Activated CD4-positive, alpha-beta T cell treated with anti-CD3 and anti-CD28 coated beads, Interleukin-2, amount 50 U/mL, for 4 hours (primary cell): ENCODE measurements at places on chromosomes 4 and X.
A peak's percentile ranks its signal among the peaks of the same experiment; 100 is the strongest.

DNA sequence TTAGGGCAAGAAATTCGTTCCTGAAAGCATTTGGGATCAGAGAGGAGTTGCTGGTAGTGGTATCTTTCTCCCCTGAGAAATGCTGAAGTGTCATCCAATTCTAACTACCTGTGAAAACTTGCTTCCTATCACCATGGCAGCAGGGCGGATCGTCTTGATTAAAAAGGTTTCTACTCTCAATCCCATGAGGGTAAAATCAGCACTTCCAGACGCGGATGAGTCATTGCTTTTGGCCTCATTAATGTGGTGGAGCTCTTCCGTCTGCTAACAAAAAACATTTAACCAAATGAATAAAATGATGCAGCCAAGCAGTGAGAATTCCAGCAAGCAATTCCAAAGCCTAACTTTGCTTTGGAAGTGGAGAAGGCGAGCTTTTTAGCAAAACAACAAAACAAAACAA, 325.6 kb downstream of the CAMK2D start:
- peak; percentile 5 for DNase-seq

GRCh38 chrX:109918753-109919152, 84.2 kb upstream of the TMEM164 start:
- DNase-seq, result no peak

DNA sequence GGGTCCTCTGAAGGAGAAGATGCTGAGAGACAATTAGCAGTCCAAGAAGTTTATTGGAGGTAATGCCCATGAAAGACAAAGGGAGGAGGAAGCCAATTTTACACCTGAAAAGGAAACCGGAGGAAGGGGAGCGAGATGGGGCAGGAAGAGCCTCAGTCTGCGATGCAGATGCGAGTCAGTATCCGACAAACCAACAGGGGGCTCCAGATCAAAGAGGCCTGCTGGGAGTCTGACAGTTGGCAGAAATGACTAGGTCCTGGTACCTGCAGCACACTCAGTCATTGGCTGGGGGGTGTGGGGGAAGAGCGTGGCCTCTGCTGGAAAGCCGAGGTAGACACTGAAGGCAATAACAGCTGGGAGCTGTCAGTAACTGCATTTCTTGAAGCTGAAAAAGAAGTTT, 231.1 kb upstream of the CENPE start:
- DNase-seq, result no peak

- DNase-seq, result no peak
These were observed 32.7 kb downstream of the METAP1 start for GRCh38 chr4:99028187-99028586.

- DNase-seq, result no peak
These were observed 48.3 kb downstream of the MEPE start for GRCh38 chr4:87881115-87881514.

DNA sequence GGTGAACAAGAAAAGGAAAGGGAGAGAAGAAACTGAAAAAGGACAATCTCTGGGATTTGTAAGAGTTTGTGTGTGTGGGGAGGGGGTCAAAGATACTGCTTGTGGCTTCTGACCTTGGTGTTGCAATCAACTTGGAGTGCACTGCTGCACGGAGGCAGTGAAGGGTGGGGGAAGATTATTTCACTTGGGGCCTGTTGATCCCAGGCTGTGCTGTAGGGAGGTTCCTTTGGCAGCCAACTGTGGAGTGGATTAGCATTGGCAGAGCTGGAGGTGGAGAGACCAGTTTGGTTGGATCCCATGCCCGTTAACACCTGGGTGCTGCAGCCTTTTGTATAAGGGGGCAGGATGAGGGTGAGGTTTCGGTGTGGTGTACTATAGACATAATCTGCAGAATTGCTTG, 38.2 kb downstream of the AFF1 start:
- no peak for DNase-seq

- no peak for DNase-seq
These were observed 70.1 kb downstream of the NAA11 start for GRCh38 chr4:79255793-79256192.

DNA sequence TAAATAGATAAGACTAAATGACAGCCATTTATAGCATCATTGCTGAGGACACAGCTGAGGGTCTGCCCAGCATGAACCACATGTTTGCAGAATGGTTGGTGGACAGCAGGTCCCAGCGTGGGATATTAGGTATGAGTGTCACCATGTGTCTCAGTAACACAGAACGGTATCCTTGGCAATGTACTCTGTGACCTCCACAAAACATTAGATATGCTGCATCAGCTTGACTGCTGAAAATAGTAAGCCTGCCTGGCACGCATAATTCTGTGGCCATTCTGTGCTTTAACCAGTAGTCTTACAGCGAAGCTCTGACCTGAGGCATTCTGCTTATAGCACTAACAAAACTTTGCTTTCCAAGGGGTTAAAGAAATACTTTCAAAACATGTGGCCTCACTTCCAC, 32.0 kb downstream of the LIMCH1 start:
- DNase-seq, result no peak

DNA sequence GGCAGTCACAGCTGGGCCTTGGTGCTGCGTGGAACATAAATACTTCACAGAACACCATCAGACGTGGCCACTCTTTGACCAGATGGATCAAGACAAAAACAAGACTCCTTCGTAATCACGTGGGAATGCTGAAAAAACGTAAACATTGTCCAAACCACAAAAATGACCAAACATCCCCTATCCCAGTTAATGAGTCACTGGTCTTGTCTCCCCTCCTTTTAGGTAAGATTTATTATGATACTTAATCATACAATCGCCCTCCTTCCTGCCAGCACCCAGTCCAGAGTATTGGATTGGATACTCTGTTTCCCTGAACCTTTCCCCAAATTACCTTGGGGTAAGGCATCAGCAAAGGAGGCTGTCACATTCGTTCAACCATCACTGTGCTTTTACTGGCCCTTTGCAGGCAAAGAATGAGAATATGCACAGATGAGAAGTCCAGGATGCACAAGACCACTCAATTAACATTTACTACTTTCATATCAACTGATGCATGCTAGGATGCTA, 601 bp upstream of the TCEANC start:
- DNase-seq, result no peak

GRCh38 chrX:46645614-46646013, 72.0 kb downstream of the CHST7 start:
- no peak for DNase-seq

DNA sequence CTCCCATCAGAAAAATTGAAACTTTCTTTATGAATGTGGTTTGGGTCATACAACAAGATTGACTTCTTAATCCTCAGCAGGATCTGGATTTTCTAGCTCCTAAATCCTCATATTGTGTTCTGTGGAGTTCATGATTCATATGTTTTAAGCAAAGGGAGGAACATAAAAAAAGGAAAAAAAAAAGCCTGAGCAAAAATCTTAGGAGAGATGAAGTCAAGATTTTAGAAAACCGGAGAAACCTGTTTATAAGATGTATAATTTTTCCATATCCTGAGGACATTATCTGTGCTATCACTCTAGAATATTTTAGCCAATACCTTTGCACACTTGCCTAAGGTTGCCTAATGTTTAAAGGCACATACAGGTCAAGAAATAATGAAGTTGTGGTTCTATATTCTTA, 7.0 kb upstream of the EREG start:
- no peak for DNase-seq

- no peak for DNase-seq
These were observed 21.2 kb downstream of the SLC2A9 start for GRCh38 chr4:9999956-10000561.

DNA sequence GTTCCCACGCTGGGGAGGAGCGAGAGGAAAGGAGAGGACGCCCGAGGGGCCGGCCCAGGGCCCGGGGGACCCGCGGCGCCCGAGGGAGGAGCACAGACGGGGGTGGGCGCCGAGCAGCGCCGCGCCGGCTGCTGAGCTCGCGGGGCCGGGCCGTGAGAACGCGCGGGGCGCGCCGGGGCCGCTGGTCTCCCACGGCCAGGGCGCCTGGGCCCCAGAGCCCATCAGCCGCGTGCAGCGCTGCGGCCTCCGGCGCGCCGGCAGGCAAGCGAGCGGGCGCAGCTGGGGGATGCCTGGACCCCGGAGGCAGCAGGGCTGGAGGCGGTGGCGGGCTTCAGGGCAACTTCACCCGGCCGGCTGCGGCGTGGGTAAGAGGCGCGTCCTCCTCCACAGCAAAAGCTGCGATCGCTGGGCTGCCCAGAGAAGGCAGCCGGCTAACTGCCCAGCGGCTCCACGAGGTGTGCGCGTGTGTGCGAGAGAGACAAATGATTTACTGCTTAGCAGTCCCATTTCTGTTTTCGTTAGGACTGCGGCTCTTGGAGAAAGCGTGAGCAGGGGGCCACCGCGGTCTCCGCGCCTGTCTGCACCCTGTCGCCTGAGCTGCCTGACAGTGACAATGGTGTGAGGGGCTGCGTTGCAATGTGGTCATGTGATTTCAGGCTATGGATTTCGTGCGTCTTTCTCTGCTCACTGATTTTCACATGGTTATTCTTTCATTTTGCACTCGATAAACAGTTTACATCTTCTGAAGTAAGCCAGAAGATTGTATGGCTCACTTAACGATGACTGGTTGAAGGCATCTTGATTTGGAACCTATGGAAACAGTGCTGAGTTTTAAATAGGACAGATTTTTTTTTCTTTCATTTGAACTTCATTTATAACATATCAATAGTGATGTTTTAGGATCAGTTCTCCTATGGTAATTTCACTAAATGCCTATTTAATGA, 1.2 kb downstream of the GUCY1A1 start:
- no peak for DNase-seq

DNA sequence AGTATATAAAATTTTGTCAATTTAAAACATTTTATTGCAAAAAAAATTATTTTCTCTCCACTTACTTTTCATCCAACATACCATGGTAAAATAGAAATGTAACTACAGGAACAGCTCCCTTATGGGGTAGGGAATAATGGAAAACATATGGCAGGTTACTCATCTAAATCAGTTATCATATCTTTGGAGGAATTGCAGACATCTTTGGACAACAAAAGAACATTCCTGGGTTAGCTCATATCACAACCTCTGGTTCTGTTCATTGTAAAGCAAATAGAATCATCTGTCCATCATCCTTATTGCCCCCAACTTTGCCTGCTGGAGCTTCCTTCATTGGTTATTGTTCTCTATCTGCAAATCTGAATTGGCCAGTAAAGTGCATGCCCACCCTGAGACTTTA, 387.5 kb upstream of the GRID2 start:
- no peak for DNase-seq

DNA sequence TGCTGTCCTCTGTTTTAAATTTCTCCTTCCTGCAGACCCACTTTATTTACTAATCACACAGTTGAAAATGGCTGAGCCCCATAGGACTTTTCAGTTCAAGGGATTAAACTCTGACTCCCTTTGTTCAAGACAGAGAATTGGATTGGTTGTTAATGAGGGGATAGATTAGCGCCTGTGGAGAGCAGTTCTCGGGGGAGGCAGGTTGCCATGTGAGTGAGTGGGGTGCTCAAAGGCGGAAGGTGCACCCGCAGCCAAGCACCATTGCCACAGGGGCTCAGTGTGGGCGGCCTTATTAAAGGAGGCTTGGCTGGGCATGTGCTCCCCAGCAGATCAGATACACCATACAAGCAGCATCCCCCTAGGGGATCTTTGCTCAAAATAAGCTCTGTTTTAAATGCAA, 7.9 kb upstream of the CBR4 start:
- DNase-seq, result no peak

GRCh38 chr4:139986689-139987501, 167.1 kb downstream of the MAML3 start:
- DNase-seq, result no peak

DNA sequence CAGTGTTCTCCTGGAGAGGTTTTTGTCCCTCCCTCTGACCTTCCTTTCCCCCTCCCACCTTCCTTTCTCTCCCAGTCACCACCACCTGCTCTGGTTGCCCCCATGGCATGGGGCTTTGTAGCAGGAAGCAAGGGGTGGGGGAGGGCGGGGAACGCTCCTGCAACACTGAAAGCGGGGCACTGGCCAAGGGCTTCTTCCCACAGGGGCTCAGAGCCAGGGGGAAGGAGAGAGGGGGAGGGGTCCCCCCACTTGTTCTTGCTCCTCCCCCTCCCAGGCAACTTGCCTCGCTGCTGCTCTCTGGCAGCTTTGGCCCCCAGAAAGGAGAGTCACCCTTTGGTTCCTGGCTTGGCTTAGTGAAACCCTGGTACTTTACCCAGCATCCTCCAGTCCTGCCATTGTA, 48.4 kb downstream of the BCORL1 start:
- no peak for DNase-seq
